ENCODE measurements at places on chromosomes 1 and 21.
A peak's percentile ranks its signal among the peaks of the same experiment; 100 is the strongest.

- DNase-seq = no peak
Observed at GRCh38 chr21:45555251-45555556, 13.0 kb upstream of the SLC19A1 start.

DNA sequence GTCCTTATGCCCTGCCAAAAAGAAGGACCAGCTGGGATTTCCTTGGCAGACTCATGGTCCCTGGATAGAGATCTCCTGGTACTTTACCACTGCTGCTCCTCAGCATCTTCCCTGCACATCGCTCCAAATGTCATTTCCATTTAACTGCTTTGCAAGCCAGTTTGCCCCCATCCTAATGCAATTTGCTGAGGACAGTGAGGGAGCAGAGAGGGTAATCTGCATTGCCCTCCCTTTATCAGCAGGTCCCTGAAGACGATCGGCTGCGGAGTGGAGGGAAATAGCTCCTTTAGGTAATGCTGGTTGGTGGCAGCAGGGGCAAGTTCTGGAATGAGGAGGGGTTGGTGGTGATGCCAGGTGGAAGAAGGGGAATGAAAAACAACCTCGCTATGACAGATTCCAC lies 2.7 kb downstream of the PLXNA2 start:
- no peak for DNase-seq

GRCh38 chr21:41228492-41228891 lies 60.5 kb downstream of the BACE2 start:
- no peak for DNase-seq

DNA sequence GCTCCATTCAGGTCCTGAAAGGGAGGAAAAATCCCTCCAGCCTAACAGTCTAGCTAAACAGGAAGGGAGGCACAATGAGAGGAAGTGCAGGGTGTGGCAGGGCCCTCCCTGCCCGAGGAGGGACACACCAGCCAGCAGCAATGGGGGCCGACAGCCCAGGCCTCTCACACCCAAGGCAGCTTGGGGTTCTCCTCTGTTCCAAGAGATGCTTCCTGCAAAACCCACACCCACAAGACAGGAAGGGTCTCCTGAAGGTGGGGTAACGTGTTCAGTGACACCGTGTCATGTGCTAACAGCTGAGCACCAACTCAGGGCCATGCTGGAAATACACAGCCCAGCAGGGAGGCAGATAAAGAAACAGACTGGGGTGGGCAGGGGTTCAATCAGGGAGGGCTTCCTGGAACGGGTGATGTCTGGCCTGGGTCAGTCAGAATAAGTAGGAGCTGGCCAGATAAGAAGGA lies 10.2 kb downstream of the ECE1 start:
- peak; percentile 51 for DNase-seq

GRCh38 chr1:89673251-89673650 lies 40.3 kb downstream of the LRRC8C start:
- no peak for DNase-seq

- DNase-seq = no peak
Observed at GRCh38 chr1:222940095-222940494, 125.3 kb downstream of the DISP1 start.

DNA sequence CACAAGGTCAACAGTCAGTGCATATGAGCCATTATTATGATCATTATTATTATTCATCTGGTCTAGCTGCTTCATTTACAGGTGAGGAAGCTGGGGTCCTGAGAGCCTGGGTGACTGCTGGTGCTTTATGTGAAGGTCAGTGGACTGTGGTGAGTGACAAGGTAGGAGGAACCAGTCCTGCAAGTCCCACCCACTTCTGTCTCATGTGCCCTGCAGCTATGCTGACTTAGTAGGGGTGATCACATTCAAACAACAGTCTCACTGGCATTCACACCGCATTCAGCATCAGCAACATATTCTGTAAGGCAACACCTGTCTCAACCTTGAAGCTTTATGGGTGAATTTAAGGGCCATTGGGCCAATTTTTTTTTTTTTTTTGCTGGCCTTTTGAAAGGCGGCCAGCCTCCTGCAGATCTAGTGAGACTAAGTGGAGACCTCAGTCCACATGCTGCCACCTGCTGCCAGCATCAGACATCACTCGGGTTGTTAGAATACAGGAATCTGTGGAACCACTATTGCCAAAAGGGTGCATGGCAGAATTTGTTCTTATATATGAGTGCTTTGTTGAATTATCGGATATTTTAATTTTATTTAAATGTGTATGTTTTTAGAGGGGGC lies 59.9 kb upstream of the CACNA1E start:
- DNase-seq = peak; percentile 22

DNA sequence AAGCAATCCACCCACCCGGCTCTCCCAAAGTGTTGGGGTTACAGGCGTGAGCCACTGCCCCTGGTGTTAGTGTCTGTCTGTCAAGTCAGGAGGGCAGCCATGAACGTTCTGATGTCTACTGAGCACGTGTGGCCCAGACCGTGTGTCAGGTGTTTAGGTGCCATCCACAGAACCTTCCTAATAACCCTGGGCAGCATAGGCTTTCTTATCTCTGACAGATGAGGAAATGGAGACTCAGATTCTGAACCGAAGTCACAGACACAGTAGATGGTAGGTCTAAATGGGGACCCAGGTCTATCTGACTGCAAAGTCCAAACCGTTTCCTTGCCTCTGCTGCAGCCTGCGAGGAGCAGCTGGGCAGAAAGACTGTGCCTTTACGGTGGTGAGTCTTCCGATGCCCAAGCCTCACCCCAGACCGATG lies 622 bp upstream of the IL6R start:
- no peak for DNase-seq

GRCh38 chr1:155083865-155084721 lies 5.5 kb downstream of the EFNA3 start:
- DNase-seq = peak; percentile 51

- DNase-seq = no peak
Observed at GRCh38 chr1:237679687-237680086, 211.0 kb downstream of the ZP4 start.

- DNase-seq = no peak
Observed at GRCh38 chr1:28097100-28097472, 8.7 kb upstream of the EYA3 start.

GRCh38 chr1:113488576-113489177 lies 98.4 kb downstream of the MAGI3 start:
- no peak for DNase-seq
